A549 treated with GW870086 at 1 μM for 4 hours (cell line): ENCODE measurements at places on chromosomes 7 and 10. TPM values are rescaled to one million over a fixed set of nuclear protein-coding genes. Genes with fewer than 3 reads are reported as not detected.

The AKR1C4 gene
- 0.10 to 0.32 TPM (median 0.24 TPM) in 5 replicates for total RNA-seq

The GNB2 gene
- total RNA-seq = 178 to 259 TPM (median 248 TPM) in 5 replicates

The WASL gene
- total RNA-seq = 17.2 to 25.4 TPM (median 21.9 TPM) in 5 replicates

The NANOS1 gene
- 2.4 to 4.0 TPM (median 3.5 TPM) in 5 replicates for total RNA-seq

The NXPH1 gene
- total RNA-seq = not detected in 5 replicates

The ADAM8 gene
- total RNA-seq = 2.4 to 4.5 TPM (median 3.8 TPM) in 5 replicates

The TMEM229A gene
- not detected in 5 replicates for total RNA-seq

The SYT15B gene
- total RNA-seq = 2.5 to 3.9 TPM (median 2.8 TPM) in 5 replicates

The FGL2 gene
- not detected in 5 replicates for total RNA-seq

The NACAD gene
- total RNA-seq = 0.10 to 0.28 TPM (median 0.23 TPM) in 5 replicates

The HOGA1 gene
- total RNA-seq = 1.2 to 2.0 TPM (median 1.7 TPM) in 5 replicates

The AKR1C1 gene
- total RNA-seq = 445 to 630 TPM (median 590 TPM) in 5 replicates

The LRIT1 gene
- total RNA-seq = not detected in 5 replicates

The ABCB4 gene
- total RNA-seq = 0.03 TPM in 1 of 5 replicates, not detected in the others

The TAS2R4 gene
- total RNA-seq = 0.12 to 0.17 TPM (median 0.13 TPM) in 4 of 5 replicates, not detected in the other
